ENCODE measurements at places on chromosomes 13 and 19.

DNA sequence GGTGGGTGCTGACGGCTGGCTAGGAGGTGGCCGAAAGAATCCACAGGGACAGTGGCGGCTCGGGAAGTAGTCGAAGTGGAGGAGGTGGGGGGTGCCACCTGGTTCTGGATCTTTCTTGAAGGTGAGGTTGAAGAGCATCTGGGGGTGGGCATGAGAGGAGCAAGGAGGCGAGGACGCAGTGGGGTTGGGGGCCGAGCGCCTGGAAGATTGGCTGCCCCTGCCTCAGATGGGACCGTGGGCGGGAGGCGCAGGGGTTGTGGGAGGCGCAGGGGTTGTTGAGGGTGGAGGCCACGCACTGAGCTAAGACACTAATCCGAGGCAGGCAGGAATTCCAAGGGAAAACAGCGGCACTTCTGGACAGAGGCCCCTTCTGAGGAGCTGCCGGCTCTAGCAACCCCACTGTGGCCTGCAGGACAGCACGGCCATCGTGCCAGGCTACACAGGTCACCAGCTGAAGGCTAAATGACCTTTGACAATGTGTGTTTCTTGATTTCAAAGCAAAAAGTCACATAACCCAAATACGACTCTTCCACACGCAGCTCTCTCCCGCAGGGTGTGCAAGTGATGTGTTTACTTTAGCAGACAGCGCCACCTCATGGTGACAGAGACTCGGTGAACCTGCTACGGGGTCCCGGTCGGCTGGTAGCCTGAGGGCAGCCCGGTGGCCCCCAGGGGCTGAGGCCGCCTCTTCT is 44.1 kb upstream of the RANBP3 start:
- DNase-seq = peak; percentile 77

DNA sequence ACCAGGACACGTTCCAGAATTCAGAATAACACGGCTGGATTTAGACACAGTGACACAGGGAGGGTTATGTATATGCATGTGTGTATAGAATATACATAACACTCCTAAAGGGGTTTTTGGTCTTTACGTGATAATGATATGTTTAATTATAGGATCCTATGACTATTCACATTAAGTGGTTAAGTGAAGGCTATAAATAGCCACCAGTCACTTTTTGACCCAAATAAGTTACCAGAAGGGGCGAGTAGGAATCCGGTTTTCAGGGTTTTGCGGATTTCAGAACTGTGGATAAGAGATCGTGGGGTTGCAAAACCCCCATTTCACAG is 6.9 kb downstream of the ANGPTL6 start:
- no peak for DNase-seq

GRCh38 chr13:49183672-49184325 is 36.3 kb upstream of the MLNR start:
- no peak for DNase-seq

GRCh38 chr19:30968210-30968609 is 381.0 kb downstream of the TSHZ3 start:
- no peak for DNase-seq

DNA sequence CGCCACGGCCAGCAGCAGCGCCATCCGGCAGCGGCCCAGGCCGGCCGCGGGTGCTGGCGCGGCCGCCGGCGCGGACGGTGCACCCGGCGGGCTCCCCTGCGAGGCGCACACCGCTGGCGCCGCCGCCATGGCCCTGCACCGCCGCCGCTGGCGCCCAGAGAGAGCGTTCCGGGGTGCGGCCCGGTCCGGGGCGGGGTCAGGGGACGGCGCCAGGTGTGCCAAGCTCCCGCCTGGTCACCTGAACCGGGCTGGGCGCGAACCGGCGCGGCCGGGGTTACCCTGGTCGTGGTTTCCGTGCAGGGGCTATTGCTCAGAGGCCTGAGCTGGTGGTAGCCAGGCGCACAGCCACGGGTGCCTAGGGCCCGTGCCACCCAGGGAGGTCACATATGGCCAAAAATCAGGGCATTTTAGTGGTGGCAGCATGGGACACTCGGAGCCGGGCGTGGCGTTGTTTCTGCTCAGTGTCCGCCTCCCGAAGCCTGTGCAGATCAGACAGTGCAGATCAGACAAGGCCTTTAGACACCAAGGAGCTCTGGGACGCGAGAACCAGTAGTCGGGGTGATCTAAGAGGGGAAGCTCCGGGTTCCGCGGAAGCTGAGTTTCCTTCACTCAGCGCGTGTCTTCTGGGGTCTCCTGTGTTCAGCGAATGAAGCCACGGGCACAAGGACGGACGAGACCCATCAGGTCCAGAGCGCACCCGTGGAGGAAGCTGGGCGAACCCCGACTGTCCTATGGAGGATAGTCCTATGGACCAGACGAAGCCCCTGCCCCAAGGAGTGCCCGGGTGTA is at the start of gene TMEM238:
Gene TMEM238, minus strand, starts transcription at position 162 of the 789 bp plus-strand sequence. Its CDS starts 33 bp downstream, at position 129.
- peak; percentile 26 for DNase-seq

GRCh38 chr13:38017320-38017719 is 147.7 kb upstream of the TRPC4 start:
- no peak for DNase-seq

- DNase-seq = no peak
Measured at GRCh38 chr13:30835442-30835841, 70.6 kb upstream of the MEDAG start.

- peak; percentile 56 for DNase-seq
Measured at GRCh38 chr19:18167975-18168645, 5.5 kb upstream of the IFI30 start.
